ENCODE measurements at places on chromosomes 13 and 19. TPM values are rescaled to one million over a fixed set of nuclear protein-coding genes. Genes with fewer than 3 reads are reported as not detected.

DNA sequence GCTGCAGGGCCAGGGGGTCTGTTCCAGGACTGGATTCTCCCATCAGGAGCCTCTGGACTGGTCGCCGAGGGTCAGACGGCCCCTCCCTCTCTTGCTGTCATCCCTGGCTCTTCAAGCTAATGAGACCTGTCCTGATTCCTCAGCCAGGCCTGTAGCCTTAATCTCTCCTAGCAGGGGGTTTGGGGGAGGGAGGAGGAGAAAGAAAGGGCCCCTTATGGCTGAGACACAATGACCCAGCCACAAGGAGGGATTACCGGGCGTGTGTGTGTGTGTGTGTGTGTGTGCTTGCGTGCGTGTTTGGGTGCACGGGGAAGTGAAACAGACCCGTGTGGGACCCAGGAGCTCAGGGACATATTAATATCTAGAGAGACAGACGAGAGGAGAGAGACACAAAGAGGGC is 1.9 kb upstream of the CRX start:
- DNase-seq, result no peak

DNA sequence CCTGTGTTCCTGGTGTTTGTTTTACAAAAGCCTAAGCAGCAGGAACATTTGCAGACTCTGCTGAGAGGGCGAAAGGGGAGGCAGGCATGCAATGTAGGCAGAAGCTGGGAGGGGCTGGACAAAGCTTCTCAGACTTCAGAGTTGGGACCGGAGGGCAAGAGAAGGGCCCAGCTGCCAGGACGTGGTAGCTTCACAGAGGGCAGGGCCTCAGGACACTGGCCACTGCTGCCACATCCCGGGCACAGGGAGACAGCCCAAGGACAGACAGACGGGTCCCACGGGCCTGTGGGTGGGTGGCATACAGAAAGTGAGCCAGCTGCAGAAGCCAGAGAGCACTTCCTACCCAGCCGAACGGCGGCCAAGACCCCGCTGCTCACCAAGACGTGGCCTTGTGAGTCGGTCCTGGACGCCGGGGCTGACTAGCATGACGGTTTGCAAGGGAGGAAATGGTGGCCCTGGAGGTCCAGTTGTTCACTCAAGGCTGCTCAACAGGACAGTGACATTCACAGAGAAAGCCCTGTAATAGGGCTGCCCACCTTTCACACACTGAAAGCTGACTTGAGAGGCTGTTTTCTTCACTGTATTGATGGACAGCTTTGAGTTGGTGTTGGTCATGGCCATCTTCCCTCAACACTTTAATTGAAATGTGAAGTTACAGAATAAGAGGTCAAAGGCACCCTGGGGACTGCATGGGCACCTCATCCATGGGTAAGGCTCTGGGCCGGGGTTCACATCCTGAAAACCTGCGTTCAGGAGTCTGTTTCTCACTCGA is 23.7 kb upstream of the TFDP1 start:
- no peak for DNase-seq

- DNase-seq, result peak; percentile 67
Measured at GRCh38 chr13:31046711-31047279, 114.3 kb downstream of the TEX26 start.

The CD79A gene
- 0.71 TPM for polyA plus RNA-seq
